T follicular helper cell (primary cell): ENCODE measurements at places on chromosomes 13 and 19.
A peak's percentile ranks its signal among the peaks of the same experiment; 100 is the strongest.

DNA sequence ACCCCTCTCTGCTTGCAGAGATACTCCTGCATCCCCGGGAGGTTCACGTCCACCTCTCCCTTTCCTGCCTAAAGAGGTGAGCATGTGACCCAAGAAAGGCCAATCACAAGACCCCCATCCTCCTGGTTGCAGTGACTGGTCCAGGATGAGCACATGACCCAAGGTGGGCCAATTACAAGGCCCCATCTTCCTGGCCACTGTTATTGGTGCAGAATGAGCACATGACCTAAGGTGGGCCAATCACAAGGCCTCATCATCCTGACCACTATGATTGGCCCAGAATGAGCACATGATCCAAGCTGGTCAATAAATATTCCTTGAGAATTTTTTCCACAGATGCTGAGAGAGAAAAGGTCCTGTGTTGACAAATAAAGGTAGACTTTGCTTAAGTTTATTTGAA, 350.7 kb downstream of the EFNB2 start:
- no peak for DNase-seq

DNA sequence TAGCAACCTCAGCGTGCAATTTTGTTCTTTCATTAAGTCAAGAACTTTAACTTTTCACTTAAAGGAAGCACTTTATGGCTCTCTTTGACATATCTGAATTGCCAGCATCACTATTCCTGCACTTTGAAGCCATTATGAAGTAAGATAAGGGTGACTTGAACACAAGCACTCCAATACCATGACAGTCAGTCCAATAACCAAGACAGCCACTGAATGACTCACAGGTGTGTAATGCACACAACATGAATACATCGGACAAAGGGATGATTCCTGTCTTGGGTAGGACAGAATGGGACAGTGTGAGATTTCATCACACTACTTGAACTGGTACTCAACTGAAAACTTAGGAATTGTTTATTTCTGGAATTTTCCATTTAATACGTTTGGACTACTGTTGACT, 233.7 kb upstream of the IPO5 start:
- DNase-seq: no peak

DNA sequence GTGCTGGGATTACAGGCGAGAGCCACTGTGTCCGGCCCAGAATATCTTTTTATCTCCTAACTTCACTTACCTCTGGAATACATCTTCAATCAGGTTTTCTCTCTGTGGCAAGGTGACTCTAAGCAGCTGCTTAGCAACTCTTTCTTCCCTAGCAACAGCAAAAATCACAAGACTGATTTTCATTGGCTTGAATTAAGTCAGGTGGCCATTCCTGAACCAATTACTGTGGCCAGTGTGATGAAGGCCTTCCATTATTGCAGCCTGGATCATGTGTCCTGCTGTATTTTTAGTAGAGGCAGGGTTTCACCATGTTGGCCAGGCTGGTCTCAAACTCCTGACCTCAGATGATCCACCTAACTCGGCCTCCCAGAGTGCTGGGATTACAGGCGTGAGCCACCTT, 9.0 kb upstream of the LTBP4 start:
- DNase-seq: no peak

- no peak for DNase-seq
Measured at GRCh38 chr13:97932036-97932435, 21.4 kb upstream of the IPO5 start.

DNA sequence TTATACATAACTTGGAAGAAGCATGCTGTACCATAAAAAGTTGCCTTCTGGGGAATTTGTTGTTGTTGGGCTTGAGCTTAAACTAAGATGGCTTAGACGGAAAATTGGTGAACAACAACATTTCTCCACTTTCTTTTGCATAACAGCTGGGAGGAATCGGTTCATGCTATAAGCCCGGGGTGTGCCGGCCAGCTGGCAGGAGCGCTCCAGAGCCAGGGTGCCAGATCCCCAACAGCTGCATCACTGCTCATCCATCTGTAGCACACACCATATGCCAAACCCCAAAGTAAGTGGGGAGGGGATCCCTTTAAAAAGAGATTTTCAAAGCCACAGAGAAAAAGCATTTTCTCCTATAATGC, 419.5 kb upstream of the ARGLU1 start:
- no peak for DNase-seq

DNA sequence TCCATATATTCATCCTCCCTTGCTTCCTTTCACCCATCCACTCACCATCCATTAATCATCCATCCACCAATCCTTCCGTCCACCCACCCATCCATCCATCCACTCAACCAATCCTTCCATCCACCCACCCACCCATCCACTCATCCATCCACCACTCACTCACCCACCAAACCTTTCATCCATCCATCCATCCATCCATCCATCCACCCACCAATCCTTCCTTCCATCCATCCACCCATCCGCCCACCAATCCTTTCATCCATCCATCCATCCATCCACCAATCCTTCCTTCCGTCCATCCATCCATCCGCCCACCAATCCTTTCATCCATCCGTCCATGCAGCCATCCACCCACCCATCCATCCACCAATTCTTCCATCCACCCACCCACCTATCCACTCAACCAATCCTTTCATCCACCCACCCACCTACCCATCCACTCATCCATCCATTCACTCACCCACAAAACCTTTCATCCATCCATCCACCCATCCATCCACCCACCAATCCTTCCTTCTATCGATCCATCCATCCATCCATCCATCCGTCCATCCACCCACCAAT, 3.0 kb downstream of the SBK3 start:
- DNase-seq: no peak

DNA sequence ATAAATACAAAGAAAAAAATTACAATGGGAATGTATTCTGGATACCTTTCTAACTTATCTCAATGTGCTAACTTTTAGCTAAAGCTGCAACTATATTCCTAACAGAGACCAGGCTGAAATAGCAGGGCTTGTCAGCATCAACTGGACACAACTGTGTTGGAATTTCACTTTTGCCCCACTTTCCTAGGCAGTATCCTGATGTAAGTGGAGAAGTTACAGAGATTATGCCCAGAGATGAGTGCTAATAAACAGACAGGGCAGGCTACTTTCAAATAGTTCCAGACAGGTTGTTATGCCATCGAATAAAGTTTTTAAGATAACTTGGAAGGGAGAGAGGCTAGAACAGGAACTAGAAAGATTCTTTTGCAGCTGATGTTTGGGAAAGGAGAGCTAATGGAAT, 201.9 kb downstream of the KCTD12 start:
- DNase-seq: no peak

DNA sequence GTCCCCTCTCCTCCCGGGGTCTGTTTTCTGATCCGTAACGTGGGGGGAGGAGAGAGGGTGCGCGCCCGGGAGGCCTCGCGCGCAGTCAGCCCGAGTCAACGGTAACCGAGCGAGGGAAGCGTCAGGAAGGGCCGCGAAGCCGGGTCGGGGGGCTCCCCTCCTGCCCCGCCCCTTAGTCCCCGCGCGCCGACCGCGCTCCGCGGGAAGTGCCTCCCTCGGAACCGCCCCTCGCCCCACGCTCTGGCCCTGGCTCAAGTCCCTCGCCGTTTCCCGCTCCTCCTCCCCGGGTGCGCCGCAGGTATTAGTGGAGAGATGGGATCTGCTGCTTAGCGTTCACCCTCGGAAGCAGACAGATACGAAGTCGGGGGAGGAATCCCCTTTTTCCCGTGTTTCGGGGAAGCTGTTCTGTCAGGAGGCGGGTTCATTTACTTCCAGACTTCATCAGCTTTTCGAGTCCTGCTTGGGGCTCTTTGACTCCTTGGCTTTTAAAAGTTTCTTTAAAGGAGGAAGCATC, 770 bp downstream of the HNRNPM start:
- peak; percentile 17 for DNase-seq

DNA sequence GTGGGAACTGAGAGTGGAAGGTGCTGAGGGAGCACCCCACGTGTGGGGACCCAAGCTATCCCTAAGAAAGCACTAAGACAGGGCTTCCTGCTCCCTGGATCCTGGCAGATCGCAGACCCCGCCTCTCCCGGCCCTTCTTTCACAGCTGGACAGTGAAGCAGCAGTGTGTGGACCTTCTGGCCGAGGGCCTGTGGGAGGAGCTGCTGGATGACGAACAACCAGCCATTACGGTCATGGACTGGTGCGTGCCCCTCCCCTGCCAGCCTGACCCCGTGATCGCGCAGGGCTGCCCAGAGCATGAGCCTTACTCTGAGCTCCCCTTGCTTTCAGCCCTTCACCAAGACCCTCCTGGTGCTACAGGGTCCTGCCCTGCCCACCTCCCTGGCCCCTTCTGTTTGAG, 2.3 kb downstream of the NCCRP1 start:
- no peak for DNase-seq

- no peak for DNase-seq
Measured at GRCh38 chr13:46868091-46868490, 28.8 kb downstream of the HTR2A start.

DNA sequence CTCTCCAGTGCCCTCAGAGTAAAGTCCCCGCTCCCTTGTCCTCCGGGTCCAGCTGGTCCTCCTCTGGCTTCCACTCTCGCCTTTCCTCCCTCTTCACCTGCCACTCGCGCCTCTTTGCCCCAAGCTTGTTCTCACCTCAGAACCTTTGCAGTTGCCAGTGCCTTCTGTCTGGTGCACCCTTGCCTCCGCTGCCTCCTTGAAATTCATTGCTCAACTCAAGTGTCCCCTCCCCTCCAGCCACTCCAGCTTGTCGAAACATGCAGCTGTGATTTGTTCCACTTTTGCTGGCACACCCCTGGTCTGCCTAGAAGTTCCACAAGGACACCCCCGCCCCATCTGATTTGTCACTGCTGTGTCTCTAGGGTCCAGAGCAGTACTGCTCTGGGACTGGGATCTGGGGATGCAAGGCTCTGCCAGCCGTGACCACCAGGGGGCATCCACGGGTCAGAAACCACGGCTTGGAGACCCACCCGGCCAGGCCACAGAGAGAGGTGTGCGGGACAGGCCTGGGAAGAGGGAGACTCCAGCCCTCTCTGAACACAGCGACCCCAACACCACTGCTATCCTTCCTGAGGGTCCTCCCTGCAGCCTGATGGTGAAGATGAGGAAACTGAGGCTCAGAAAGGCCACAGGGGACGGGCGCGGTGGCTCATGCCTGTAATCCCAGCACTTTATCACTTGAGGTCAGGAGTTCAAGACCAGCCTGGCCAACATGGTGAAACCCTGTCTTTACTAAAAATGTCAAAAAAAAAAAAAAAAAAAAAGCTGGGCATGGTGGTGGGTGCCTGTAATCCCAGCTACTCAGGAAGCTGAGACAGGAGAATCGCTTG, 49.9 kb downstream of the AP1M1 start:
- peak; percentile 71 for DNase-seq

GRCh38 chr19:40798683-40799557, at the start of gene EGLN2:
TSS of gene EGLN2 (plus strand) at chr19:40799191. CDS start at chr19:40800573, 1,382 bp downstream.
- peak; percentile 100 for DNase-seq

DNA sequence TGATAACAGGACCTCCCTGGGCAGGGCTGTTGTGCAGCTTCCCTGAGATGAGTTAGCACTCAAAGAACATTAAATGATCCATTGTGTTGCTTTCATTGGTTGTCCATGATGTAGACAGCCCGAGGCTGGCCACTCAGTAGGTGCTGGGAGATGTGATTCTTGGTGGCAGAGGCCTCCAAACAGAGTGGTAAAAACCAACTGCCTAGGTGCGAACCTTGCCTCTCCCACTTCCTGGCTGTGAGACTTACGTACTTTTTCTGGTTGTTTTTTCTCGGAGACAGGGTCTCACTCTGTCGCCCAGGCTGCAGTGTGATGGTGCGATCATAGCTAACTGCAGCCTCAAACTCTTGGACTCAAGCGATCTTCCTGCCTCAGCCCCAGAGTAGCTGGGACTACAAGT, 6.2 kb downstream of the SARS2 start:
- no peak for DNase-seq

GRCh38 chr13:104006625-104007075, 940.4 kb upstream of the SLC10A2 start:
- DNase-seq: no peak

DNA sequence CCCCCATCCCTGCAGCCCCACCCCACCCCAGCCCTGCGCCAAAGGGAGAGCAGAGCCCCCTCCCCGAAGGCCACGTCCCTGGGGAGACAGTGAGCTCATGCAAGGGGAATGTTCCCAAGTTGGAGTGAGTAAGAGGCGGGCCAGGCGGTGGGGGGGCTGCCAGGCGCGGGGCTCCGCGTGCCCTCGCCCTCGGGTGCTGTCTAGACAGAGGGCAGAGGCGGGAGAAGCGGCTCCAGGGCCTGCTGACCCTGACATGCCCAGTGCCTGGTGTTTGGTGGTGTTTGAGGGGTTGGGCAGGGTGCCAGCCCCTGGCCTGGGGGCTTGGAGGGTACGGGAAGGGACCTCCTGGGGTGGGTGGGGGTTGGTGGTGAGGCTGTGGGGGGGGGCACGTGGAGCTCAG, 1.0 kb downstream of the FSTL3 start:
- DNase-seq: no peak

- no peak for DNase-seq
Measured at GRCh38 chr19:50412419-50412818, 6.3 kb upstream of the SPIB start.

DNA sequence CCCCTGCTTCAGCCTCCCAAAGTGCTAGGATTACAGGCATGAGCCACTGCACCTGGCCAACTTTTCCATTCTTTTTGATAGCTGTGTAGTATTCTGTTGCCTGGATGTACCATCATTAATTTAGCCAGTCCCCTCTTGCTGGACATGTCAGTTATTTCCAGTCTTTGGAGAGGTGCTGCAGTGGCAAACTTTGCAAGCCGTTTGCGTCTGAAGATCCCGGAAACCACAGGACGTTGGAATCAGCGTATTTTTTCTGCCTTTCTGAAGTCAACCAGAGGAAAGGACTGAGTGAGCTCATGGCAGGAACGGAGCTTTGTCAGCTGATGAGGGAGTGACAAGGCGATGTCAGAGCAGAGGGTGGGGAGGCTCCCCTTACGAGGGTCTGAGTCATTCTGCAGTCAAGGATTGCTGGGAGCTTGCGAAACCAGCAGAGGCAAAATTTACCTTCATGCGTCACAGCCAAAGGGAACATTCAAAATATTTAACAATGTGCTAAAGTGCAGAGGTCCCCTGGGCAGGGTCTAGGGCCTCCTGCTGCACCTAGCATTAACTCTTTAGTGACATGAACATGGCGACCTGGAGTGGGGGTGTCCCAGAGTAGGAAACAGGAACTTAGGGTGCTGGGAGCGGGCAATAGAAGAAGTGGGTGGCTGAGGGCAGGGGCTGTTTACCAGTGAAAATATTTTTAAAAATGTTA, 5.6 kb downstream of the C5AR1 start:
- DNase-seq: no peak

DNA sequence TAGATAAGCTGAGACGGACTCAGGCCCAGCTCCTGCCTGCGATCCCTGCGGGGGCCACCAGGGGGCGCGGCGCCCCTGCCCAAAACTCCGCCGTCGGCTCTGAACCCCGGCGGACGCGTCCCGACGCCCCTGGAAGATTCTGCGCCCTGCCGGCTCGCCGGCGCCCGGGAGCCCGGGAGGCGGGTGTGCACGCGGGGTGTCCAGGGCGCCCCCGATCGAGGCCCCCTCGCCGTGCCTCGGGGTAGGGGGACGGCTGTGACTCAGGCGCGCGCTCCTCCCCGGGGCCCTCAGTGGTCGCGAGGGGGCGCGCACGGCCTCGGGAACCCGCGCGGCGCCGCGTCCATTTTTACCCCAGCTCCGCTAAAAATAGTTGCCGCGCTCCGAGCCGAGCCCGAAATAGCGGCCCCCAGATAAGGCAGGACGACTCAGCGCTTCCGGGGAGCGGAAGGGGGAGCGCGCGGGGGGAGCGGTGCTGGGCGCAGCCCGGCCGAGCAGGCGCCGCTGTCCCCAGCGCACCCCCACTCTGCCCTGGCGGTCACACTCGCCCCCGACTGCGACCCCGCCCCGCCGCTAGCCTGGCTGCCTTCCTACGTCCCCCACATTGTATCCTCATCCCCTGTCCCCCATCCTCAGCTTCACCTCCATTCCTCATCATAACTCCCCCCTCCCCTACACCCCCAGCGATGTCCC, 16.0 kb upstream of the ERCC1 start:
- peak; percentile 75 for DNase-seq

GRCh38 chr19:19460761-19461265, 54.5 kb downstream of the TSSK6 start:
- DNase-seq: peak; percentile 32
